Substantia nigra (tissue), 51 donors: ENCODE measurements at places on chromosomes 2 and 18.

DNA sequence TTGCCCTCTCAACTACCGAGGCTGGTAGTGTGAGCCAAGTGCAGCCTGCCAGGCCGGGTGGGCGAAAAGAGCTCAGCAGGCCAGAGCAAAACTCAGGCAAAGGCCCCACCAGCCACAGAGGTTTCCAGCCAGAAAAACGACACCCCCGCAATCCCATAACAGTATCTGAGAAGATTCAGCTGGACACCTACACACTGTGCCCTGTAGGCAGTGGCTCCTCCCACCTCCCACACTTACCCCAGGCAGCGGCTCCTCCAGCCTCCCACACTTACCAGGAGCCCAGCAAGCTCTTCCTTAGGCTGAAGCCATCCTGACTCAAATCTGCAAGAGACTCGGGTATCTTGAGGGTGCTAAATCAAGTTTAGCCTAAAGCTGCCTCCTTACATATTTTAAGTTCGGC is 15.6 kb upstream of the TMEM18 start:
- no peak for DNase-seq

- DNase-seq, result no peak
Observed at GRCh38 chr18:60147323-60147722, 225.3 kb downstream of the MC4R start.

DNA sequence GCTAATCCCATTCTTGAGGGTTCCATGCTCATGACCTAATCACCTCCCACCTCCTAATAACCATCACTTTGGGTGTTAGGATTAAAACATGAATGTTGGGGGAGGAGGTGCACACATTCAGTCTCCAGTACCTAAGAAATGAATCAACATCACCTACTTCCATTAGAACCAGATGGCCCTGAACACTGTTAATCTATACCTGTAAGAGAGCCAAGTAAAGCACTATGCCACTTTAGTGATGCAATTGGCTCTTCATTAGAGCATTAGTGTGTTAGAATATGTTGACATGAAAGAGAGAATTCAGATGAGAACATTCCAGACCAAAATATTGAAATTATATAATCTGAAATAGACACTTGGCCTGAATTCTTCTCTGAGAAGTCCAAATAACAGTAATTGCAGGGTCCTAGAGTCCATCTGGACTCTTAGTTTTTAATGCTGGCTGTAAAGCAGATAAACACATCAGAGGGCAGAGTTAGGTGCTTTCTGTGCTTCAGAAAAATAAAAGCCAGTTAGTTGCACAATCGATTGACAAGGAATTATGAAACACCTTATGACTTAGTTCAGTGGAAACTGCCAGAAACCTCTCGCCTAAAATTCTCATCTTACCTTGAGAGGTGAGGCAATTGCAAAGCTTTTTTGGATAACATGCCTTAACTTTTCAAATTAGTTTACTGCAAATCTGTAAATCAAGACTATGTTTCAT is 923.7 kb downstream of the SLC4A3 start:
- DNase-seq, result no peak

- no peak for DNase-seq
Observed at GRCh38 chr2:48717846-48718245, 37.7 kb downstream of the LHCGR start.

DNA sequence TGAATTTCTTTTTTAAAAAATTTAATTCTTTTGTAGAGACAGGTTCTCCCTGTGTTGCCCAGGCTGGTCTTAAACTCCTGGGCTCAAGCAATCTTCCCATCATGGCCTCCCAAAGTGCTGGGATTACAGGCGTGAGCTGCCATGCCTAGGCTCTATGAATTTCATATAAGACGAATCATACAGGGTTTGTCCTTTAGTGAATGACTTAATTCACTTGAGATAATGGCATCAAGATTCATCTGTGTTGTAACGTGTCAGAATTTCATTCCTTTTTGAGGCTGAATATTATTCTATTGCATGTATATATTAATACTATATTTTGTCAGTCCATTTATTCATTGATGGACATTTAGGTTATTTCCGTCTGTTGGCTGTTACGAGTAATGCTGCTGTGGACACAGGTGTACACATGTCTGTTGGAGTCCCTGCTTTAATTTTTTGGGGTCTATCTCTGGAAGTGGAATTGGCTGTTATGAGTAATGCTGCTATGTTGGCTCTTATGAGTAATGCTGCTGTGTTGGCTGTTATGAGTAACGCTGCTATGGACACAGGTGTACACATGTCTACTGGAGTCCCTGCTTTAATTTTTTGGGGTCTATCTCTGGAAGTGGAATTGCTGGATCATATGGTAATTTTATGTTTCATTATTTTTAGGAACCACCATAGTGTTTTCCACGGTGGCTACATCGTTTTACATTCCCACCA is 210.6 kb downstream of the CAMKMT start:
- DNase-seq, result no peak

- no peak for DNase-seq
Observed at GRCh38 chr2:1641523-1641922, 102.8 kb downstream of the PXDN start.

GRCh38 chr18:36942264-36942663 is 113.3 kb downstream of the KIAA1328 start:
- no peak for DNase-seq

- no peak for DNase-seq
Observed at GRCh38 chr2:35495182-35495581, 860.4 kb upstream of the CRIM1 start.

DNA sequence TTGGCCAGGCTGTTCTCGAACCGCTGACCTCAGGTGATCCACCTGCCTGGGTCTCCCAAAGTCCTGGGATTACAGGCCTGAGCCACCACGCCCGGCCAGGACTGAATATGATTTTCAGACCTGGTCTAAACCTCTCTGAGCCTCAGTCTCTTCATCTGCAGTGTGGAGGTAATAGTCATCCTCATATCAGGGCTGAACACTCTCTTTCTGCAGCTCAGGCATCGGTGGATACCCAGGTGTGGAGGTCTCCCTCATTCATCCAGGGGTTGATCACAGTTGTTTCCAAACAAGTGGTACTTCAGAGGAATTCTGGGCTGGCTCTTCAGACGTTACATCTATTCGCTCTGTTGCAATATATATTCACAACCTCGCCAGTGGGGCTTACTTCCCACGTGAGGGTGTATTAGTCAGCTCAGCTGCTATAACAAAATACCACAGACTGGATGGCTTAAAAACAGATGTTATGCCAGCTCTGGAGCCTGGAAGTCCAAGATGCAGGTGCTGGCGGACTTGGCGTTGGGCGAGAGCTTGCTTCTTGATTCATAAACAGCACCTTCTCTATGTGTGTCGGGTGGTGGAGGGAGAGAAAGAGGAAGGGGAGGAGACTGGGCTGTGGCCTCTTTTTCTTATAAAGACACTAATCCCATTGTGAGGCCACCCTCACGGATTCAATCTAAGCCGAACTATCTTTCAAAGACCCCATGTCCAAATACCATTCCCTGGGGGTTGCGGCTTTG is 2.9 kb upstream of the MBP start:
- DNase-seq, result no peak

- DNase-seq, result no peak
Observed at GRCh38 chr18:49168281-49168985, 217.7 kb upstream of the SMAD7 start.

DNA sequence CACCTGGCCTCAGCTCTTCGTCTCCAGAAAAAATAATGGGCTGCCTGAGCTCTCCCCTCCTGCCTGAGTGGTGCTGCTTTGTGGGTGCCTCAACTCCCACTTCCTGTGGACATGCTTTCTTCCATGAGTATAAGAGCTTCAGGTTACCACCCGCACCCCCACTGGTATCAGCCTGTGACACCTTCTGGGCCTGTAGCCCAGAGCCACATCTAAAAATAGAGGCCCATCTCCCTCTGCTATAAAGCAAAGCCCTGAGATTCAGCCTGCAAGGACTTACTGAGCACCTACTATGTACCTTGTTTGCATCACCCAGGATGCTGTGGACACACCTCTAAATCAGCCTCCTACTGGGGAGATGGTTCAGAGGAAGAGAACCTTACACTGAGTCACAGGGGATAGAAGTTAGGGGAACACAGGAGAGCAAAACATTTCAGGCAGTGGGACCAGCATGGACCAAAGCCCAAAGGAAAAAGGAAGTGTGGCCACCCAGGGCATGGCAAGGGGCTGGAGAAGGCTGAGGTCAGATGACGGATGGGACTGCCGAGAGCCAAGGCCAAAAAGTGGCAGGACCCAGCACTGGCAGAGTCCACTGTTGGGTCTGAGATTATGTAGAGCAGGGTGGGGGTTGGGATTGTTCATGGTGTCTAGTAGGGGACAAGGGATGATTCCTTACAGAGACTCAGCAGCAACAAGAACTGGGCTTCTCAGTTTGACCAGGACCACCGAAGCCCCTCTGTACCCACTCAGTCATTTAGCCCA is 123.7 kb upstream of the PPP1CB start:
- DNase-seq, result no peak

- no peak for DNase-seq
Observed at GRCh38 chr2:208285853-208286252, 19.8 kb downstream of the PIKFYVE start.

GRCh38 chr2:148515120-148515519 is 129.4 kb upstream of the EPC2 start:
- no peak for DNase-seq

DNA sequence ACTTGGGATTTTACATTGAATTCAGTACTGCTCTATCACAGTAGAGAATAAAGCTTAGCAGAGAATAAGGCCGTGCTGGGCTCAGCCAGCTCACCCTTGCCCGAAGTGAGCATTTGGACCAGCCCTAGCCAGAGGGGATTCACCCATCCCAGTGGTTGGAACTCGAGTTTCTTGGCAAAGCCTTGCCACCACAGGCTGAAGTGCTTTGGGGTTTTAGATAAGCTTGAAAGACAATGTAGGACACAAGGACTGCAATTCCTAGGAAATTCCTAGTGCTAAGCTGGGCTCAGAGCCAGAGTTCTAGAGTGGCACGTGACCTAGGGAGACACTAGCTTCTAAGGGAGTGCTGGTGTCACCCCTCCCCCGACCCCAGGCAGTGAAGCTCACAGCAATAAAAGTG is 28.0 kb downstream of the SERPINB11 start:
- no peak for DNase-seq

DNA sequence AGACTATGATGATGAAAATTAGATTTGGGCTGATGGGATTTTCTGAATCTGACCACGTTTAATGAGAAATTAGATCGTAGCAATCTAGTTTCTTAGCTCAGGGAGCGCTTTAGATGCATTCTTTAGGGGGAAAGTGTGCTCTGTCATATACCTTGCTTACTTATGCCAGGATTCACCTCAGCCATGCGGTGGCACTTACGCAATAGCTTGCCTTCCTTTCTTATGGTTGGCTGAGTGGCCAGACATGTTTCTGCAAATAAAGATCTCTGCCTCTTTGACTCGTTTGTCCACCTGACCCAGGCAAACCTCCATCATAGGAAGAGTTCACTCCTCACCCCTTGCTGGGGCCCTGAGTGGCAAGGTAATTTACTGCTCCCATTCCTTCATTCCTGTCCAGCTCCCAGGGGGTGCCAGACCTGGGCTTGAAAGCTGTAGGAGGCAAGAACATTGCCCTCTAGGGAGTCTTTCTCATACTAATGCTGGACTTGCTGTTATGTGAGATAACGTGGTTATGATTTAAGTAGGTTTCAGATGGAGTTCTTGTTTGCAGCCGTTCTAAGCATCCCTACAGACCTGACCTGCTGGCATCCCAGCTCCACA is 57.1 kb downstream of the FBLN7 start:
- no peak for DNase-seq

DNA sequence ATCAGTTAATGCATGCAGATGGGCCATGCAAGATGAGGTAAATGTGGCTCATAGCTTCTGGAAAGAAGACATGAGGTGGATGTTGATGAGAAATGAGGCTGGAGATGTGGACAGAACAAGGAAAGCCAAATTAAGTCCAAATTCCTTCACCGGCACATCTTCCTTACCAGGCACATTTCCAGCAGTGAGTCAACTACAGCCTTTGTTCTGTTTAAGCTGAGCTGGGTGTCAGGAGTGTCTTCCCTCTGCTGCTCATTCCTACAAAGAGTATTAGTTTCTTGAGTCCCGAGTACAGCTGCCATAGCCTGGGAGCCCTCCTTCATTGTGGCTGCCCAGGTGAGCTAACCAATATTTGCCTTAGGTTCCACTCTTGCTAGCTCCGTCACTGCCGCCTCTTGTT is 945.0 kb downstream of the SLC4A3 start:
- DNase-seq, result no peak

DNA sequence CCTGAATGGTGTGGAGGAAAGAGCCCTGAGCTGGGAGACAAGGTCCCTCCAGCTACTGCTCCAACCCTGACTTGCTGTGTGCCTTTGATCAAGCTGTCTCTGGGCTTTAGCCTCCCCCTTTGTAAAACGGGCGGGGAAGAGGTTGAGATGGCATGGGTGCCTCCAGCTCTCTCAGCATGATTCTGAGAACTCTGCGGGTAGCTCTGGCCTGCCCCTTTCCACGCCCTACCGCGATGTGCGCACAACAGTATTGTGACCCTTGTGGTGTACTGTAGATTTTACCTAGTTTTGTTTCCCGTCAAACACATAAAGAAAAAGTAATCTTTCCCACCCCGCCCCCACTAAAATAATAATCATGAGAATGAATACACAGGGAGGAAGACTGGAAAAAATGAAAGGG is 5.3 kb downstream of the CD8A start:
- DNase-seq, result no peak

GRCh38 chr18:36394486-36394885 is 97.0 kb downstream of the FHOD3 start:
- no peak for DNase-seq

DNA sequence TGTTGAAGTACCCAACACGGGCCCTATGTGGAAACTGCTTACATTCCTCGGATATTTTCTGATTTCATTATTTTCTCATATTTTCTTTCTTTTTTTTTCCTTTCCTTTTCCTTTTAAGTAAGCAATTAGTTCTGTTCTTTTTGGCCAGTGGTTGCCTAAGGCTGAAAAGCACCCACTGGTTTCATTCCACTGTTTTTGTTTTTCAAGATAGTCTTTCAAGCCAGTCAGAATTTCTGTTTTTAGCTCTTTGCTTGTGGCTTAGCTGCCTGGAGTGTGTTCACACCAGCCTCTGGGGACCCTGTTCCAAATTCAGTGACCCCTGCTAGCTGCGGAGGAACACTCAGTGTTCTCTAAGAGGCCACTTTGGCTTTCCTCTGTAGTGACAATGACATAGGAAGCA is 73.6 kb downstream of the NRP2 start:
- no peak for DNase-seq

- DNase-seq, result no peak
Observed at GRCh38 chr2:133389569-133389968, 178.7 kb downstream of the NCKAP5 start.

DNA sequence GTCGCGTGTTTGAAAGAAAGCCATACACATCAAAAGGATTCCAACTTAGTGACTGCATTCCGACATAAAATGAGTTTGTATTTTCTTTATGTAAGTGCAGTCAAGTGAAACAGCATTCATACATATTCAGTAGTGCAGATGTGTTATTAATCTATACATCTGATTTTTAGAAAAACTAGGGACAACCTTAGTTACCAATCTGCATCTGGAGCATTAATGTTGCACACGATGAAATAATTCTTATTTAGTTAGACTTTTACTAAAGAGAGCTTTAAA is 1.9 kb downstream of the GORASP2 start:
- DNase-seq, result no peak
